Activated naive CD4-positive, alpha-beta T cell treated with anti-CD3 and anti-CD28 coated beads, Interleukin-2, amount 50 U/mL, for 16 hours (primary cell): ENCODE measurements at places on chromosomes 5 and 9.

- no peak for DNase-seq
These were observed 9.3 kb upstream of the ZDHHC12 start for GRCh38 chr9:128733256-128733655.

DNA sequence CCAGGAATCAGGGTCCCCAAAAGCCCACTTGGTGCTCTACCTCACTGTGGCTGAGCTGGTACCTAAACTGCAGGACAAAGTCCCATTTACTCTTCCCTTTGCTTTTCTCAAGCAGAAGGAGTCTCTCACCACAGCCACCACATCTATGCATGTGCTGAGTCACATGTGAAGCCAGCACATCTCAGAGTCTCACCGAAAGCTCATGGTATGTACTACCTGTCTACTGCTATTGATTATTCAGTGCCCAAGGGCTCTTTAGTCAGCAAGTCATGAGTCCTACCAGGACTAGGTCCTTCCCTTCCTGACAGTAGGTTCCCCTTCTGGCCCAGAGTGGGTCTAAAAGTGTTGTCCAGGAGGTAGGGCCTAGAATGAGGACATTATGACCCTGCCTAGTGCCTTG is 130.7 kb upstream of the NTRK2 start:
- no peak for DNase-seq

GRCh38 chr9:2281803-2282185 is 266.6 kb downstream of the SMARCA2 start:
- no peak for DNase-seq

GRCh38 chr9:112301420-112301819 is 32.0 kb downstream of the PTBP3 start:
- DNase-seq, result no peak

DNA sequence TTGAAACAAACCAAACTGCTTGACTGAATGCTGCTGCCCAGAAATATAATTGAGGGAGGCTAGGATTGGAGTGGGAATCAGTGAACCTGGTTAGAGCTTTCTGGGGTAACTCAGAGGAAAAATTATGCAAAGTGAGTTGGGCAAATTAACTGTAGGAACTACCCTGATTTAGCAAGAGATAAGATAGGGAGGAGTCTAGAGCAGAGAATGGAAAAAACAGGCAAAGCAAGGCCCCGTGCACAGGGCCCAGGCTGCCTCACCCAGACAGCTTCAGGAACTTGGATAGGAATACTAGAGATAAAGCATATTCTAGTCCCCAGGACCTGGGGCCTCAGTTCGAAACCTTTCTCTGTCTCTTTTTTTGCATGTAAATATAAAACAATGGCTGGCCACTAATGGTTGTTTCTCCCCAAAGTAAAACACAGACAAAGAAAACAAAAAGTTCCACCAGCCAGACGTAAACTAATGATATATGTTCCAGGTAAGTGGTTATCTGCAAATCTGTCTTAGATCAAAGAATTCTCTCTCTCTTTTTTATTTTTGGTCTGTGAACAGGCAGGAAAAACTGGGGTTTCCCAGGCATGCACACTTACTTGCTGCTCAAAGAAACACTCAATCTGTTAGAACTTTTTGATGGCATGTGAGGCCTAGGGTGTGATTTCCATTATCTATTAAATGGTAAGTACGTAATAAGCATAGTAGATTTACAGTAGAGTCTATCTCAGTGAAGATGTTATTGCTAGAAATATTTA is 168.1 kb upstream of the MAP3K1 start:
- DNase-seq, result no peak

DNA sequence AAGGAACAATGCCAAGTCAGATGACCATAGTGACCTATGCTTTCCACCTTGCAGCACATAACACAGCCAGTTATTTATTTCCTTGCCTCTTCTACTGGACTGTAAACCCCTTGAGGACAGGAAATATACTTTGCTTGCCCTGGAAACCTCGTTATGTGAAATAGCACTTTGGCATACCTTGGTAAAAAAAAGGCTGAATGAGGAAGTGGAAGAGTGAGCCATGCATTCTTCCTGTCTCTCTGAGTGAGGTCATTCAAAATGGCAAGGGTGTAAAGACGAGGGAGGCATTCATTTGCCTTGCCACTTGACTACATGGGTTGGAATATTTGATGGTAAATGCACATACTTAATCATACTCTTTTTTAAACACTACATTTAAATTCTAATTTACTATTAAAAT is 42.8 kb upstream of the SVEP1 start:
- no peak for DNase-seq

DNA sequence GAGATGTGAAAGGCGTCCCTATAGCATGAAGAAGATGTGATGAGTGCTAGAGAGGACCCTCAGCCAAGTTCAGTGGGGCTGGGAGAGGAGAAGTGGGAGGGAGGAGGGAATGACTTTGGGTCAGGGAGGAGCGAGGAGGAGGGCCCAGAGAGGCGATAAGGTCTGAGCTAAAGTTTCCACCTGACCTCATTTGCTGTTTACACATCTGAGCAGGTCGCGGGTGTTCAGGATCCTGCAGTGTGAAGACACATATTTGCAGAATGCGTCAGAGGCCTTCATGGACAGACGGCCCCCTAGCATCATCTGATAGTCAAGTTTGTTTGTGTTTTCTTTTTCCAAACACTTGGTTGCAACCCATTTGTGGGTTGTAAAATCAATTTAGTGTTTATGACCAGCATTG is 18.9 kb upstream of the IGFBPL1 start:
- no peak for DNase-seq

GRCh38 chr5:137036640-137037039 is 462.5 kb downstream of the SPOCK1 start:
- DNase-seq, result no peak

DNA sequence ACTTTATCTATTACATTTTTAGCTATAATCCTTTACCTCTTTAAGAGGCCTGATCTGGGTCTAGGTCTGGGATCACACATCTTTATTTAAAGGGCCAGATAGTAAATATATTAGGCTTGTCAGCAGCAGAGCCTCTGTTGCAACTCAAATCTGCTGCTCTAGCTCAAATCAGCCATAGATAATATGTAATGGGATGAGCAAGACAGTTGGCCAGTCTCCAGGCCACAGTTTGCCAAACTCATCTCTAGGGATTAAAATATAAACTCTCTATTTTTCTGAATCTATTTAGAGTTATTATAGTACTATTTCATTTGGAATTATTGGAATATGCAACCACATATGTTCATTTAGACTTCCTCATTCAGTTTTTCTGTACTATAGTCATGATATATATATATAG is 115.9 kb upstream of the MINAR2 start:
- no peak for DNase-seq

DNA sequence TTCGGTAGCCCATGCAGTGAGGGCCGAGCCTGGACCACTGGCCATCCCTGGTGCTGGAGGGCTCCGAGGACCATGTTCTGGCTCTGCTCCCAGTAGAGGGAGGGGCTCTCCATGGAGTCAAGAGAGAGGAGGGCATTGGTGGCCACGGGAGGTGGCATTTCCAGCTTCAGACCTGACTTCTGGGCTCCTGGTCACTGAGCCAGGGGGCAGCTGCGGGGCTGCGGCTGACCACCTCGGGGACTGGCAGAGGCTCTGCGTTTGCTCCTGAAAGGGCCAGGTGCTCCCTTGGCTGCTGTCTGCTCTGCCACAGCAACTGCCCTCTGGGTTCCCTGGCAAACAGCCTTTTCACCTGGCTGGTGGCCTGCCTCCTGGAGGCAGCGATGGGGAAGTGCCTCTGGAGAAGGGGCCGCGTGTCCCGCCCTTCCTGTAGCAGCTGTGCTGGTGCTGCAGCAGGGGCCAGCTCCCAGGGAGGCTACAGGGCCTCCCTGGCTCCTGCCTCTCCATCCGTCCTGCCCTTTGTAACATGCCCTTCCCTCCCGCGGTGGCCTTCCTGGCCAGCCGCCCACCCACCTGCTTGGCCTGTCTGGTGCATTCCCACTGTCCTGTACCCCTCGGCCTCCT is 144.6 kb downstream of the CACNA1B start:
- DNase-seq, result no peak

GRCh38 chr5:137923856-137924255 is 34.6 kb downstream of the PKD2L2 start:
- DNase-seq, result no peak

- no peak for DNase-seq
These were observed 284.1 kb downstream of the HCN1 start for GRCh38 chr5:45411971-45412612.

- no peak for DNase-seq
These were observed 147.4 kb downstream of the PBX3 start for GRCh38 chr9:125894566-125894965.

DNA sequence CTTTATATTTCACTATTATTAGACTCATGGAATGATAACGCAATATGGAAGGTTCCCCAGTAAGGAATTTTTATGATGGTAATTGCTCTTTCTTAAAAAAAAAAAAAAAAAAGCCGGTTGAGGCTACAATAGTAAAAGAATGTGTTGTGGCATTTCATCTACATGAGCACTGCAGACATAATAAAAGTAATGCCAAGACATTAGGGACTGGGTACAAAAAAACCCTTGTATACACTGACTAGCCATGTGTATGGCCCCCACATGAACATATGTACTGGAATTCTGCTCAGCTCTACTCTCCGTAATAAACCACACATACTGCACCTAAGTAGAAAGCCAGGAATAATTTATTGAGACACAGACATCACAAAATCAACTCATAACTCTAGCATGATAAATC is 218.4 kb downstream of the ADAMTS6 start:
- DNase-seq, result no peak

DNA sequence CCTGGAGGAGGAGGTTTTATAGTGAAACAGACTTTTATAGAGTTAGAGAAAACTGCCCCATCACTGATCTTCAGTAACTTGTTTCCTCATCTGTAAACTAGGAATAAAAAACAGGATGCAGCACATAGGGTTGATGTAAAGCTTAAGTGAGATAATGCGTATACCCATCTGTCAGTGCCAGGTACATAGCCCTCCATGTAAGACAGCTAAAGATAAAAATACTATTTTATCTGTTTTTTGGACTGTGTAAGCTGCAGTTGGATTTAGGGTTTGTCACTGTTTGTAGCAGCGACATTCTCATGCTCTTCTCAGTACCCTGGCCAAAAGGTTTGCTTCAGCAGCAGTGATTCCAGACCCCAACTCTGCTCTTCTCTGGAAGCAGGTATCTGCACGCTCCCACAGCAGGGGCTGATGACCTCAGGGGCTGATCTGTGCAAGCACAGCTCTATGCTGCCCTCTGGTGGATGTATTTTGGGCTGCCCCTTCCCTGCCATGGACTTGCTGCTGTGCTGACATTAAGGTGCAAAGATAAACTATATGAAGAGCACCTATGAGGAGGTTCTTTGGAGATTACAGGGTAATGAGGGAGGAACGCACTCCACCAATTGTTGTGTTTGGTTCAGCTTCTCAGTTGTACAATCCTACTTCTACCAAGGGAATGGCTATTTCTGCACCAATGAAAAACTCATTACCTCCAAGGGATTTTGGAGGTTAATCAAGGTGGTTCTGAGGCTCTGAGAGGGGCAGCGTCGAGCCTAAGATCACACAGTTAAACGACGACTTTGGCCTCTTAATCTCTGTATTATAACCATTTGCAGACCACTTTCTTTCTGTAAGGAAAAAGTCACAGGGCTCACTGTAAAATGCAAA is 13.1 kb downstream of the HMHB1 start:
- DNase-seq, result peak; percentile 83

- DNase-seq, result no peak
These were observed 514.2 kb downstream of the BNC2 start for GRCh38 chr9:16356196-16356765.

GRCh38 chr5:83428126-83428525 is 43.4 kb upstream of the VCAN start:
- DNase-seq, result no peak

GRCh38 chr9:25648116-25648515 is 30.1 kb downstream of the TUSC1 start:
- DNase-seq, result no peak

- DNase-seq, result no peak
These were observed 24.6 kb downstream of the TTF1 start for GRCh38 chr9:132381966-132382541.

DNA sequence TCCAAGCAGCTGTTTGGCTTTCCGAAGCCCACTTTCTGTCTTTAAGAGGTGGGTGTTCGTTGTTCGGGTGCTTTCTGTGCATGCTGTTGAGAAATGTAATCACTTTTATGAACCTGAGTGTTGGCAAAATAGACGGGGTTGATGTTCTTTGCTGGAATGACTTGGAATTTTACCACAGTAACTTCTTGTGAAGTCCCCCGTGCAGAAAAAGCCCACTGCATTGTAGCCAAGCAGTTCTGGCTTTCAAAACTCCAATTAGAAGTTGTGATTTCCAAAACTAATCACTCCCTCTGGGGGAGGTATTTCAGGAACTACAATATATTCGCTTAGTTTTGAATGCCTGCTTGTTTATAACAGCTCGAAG is 111.1 kb downstream of the PAM start:
- no peak for DNase-seq

DNA sequence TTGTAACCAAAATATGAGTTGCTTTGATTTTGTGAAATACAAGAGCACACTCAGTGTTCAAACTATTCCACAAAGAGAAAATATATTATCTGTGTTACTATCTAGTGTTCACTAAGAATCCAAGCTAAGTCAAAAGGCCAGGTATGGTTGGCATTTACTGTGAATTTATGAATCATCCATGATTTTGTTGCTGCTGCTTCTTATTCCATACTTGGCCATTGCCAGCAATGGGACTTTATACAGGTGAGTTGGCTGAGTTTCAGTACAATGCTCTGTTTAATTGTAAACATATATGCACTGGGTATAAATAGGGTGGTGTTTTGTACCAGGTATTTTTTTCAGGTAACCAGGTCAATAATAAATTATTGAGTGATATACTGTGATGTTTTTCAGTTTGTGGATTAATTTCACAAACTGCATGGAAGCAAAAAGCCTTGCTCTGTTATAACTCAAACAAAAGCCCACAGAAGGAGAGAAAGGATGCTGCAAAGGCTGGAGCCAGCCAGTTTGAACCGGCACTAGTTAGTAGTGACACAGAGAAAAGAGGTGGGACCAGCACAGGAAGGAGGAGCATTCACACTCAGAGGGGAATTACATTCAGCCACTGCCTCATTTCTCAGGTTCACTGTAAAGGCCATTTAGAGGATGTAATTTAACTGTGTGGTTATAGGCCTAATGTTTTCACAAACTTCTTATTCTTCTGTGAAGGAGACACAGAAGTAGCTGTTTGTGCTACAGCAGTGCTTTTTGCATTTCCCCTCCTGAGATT is 381.8 kb downstream of the ADGRV1 start:
- peak; percentile 28 for DNase-seq

- DNase-seq, result no peak
These were observed 504.6 kb downstream of the RASEF start for GRCh38 chr9:82558346-82558745.

- no peak for DNase-seq
These were observed 1108.3 kb upstream of the DMAC1 start for GRCh38 chr9:8907868-8908267.

- DNase-seq, result no peak
These were observed 484.4 kb downstream of the SPOCK1 start for GRCh38 chr5:137014731-137015130.
